Activated effector memory CD4-positive, alpha-beta T cell treated with Interleukin-2 at 50 U/mL for 16 hours (primary cell): ENCODE measurements at places on chromosomes 5 and 9.

DNA sequence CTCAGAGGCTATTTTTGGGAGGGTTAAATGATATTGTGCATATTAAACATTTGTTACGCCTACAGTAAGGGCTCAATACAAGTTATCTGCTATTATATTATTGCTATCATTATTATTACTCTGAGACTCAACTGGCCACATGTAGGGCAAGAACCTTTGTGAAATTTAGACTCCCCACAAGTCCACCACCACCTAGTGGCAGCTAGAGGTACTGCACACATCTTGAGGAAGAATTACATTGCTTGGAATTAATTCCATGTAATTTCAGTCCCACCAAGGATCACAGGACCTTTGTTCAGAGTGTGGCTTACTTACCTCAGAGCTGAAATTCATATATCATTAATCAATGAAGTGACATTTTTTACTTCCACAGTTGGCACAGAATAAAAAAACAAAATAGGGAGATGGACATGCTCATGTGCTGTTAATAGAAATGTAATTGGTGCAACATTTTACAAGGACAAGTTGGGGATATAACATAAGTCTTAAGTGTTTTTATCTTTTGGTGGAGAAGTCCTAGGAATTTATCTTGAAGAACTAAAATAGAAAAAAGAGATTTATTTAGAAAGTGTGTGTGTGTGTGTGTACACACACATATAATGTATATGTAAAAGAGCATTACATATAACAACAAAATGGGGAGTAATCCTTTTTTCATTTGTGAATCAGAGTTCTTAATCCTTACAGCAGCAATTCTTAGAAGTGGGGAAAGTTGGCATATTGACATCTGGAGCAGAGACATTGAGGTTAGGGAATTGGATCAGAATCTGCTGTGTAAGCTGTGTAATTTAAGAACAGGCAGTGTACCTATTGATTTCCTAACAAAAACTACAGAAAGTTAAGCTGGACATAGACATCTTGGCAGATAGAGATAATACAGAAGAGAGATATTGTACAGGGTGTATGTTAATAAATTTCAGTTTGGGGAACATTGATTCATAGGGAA, 11.2 kb downstream of the MSANTD3 start:
- peak; percentile 12 for DNase-seq

DNA sequence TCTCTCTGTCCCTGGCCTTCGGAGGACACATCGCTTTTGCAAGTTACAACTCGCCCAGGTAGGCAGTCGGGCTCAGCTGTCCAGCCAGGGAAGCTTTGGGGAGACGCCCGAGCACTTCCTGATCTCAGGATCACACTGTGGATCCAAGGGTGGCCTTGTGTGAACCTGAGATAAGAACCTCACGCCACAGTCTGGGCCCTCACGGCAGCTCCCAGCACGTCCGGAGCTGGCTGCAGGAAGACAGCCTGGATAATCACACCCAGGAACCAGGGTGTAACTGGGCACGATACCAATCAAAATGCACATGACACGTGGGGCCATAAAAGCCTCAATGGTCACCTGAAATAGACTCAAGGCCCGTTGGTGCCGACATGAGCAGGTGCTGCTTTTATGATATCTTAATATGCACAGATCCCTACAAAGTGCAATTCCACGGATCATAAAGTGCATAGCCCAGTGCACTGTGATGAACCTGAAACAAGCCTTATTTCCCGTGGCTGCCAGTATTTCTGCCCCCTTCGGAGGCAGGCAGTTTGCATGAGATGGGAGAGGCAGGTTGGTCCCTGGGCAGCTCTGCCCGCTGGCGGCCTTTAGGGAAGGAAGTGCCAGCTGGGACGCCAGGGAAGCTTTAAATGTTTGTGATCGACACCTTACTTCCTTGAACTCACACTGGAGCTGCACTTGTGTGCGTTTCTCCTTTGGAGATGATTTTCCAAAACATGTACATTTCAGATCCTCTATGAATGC, 14.5 kb downstream of the SLC6A18 start:
- DNase-seq: no peak

DNA sequence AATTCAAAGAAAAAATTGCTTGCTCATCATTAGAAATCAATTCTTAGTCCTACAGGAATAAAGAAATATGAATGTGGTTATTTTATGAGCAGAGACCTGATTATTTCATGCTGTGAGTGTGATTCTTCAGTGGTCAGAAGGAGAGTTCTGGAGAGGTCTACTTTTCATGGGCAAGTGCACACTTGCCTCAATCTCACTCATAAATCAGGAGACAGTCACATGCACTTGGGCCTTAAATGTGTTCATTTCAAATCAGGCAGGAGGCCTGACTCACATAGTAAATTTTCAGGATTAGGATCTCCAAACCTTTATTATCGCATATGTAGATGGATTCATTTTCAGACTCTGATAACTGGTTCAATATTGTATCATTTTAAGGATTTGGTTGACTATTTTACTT, 323.2 kb upstream of the CCNH start:
- no peak for DNase-seq

- no peak for DNase-seq
These were observed 74.5 kb downstream of the RASEF start for GRCh38 chr9:82988488-82988887.

DNA sequence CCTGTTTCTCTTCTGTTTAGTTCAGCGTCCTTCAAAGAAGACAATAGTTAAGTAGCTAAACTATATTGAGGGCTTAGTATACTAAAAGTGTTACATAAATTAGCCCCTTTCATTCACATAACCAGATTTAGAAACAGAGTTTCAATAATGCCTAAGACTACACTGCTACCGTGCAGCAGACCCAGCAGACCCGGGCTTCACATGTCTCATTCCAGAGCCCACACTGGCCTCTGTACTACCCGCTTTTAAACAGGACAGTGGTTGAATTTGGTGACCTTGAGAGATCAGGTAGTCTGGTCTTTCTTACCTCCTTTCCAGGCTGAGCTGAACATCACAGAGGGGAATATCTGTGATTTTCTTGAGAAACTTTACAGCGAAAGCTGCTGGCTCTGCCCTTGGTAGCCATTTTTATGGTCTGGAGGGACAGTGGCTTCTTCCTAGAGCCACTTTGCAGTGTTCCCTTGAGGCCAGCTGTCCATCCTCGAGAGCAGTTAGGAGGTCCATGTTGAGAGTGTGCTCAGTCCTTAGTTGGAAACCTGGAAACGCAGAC, 56.5 kb downstream of the SLC22A5 start:
- no peak for DNase-seq
